ENCODE measurements at places on chromosomes 2 and 18. TPM values are rescaled to one million over a fixed set of nuclear protein-coding genes. Genes with fewer than 3 reads are reported as not detected.
A peak's percentile ranks its signal among the peaks of the same experiment; 100 is the strongest.

- H3K4me1 ChIP-seq, result peaks cover 34% of the 10 kb centered on the region
- DNase-seq, result peak; percentile 15
- H3K27ac ChIP-seq, result no peak overlapping the region
- no peak overlapping the region for H3K4me3 ChIP-seq
- no peaks in the 10 kb centered on the region for H3K36me3 ChIP-seq
Measured at GRCh38 chr2:86671337-86671981, 47.8 kb upstream of the RNF103 start.

- H3K36me3 ChIP-seq, result 0 out of 2 replicates have a peak, but pooled peaks cover 1% of the 10 kb centered on the region
- H3K4me3 ChIP-seq, result no peak overlapping the region
- DNase-seq, result no peak
Measured at GRCh38 chr2:200617156-200618053, 31.6 kb downstream of the AOX1 start.

Gene CHPF
- 79.6 TPM for total RNA-seq

Gene SERPINB11
- total RNA-seq, result not detected

Gene RRM2
- 191 TPM for total RNA-seq
